Brain microvascular endothelial cell (primary cell): ENCODE measurements at places on chromosomes 4 and X.

- no peak for DNase-seq
These were observed 189.3 kb downstream of the DHRSX start for GRCh38 chrX:2311501-2311900.

- DNase-seq, result no peak
These were observed 192.2 kb downstream of the LDB2 start for GRCh38 chr4:16706251-16706650.

- DNase-seq, result peak; percentile 62
These were observed 6.6 kb upstream of the MAGEB17 start for GRCh38 chrX:16160729-16161128.

DNA sequence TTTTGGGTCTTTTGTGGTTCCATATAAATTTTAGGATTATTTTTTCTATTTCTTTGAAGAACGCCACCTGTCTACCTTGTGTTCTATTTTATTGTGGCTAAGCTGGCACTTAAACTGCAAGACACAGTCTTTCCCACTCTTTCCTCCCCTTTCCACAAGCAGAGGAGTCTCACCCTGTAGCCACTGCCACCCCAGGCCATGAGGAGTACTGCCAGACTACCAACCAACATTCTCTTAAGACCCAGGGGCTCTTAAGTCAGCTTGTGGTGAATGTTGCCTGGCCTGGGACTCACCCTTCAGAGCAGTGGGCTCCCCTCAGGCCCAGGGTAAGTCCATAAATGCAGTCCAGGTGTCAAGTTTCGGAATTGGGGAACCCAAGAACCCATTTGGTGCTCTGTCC, 58.0 kb upstream of the FMR1 start:
- no peak for DNase-seq

DNA sequence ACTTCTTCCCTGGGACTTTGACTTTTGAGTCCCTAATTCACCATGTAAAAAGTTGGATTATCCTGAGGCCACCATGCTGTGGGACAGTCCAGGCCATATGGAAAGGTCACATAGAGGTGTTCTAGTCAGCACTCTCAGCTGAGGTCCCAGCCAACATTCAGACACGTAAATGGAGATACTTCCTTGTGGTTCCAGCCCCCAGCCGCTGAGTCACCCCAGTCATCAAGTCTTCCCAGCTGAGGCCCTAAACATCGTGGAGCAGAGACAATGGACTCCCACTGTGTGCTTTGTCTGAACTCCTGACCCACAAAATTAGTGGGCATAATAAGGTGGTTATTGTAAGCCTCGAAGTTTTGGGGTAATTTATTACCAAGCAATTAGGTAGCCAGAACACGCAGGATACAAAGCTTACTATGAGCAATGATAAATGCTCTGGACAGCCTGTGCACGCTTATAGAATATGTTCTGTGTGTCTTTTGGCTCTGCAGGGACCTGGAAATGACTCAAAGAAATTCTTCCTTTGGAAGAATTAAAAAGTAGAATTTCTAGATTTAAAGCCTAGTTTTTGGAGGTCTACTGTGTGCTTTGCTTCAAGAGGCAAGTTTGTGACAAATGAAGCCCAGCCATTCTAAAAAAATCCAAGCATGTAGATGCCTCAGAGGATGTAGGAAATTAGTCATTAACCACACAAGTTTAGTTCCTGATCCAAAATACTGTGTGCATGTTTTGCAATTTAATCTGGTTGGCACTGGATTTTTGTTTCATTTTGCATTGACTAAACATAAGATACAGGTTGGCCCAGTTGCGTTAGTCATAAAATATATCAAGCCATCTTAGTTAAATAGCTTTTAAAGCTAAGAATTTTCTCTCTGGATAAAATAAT, 33.2 kb upstream of the SLC9A7 start:
- peak; percentile 91 for DNase-seq
